B cell (primary cell): ENCODE measurements at places on chromosomes 12 and 14.

DNA sequence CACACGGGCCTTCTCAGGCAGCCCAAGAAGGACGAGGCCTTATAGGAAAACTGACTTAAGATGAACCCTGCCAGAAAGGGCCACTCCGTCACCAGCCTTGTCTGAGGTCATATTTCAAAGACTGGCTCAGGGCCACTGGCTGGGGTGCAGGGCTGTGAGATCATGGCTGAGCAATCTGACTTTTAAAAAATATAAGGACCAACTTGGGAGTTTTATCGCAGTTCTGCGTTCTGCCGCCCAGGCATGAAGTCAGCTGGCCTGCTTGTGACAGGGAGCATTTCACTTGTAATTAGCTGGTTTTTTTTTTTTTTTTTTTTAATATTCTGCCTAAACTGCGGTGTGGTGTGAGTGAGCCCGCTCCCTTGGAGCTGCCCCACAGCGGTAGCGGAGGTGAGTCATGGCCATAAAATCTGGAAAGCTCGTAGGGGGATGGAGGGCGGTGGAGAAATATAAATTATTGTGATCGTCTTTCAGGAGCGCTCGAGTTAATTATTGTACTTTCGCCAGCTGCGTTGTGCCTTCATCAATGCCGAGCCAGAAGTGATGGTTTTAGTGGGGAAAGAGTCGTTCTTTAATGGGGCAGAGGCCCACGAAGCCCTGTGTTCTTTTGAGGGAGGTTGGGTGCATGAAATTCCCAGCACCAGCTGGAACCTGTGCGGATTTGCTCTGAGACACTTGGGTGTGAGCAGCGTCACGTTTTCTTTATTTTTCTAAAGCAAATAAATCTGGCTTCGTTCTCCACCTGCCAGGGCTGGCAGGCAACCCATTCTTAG, 231.9 kb downstream of the C12orf75 start:
- no peak for DNase-seq

GRCh38 chr14:69269381-69269780, 9.4 kb downstream of the GALNT16 start:
- no peak for DNase-seq

DNA sequence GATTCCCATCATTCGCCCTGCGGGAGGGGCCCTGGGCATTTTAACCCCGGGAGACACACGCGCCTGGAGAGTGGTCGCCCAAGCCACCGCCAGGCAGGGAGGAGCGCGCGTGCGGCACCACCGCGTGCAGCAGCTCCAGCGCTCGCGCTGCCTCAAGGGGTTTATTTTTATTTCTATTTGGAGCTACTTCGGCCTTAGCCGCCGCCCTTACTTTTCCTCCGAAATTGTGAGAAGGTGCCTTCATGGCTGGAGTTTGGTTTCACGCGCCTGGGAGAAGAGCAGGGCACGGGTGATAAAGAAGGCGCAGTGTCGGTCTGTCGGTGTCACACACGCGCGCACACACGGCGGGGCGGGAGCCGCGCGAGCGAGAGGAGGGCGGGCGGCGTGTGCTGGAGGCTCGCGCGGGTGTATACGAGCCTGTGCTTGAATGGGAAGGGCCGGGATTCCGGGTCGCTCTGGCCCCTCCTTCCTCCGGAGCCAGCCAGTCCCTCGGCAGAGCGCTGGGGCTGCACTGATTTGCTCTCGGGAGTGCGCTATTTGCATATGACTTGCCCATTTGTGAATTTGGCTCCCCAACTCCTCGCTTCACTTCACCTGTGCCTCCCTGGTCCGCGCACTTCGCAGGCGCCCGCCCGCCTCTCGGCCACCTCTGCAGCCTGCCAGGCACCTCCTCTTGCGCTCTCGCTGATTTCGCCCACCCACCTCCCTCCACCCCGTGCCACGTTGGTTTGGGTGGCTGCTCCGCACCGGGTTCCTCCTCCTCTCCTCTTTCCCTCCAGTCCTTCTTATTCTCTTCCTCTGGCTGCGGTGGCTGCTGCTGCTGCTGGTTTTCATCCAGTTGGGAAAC, 932.3 kb downstream of the DIO2 start:
- no peak for DNase-seq

- DNase-seq = no peak
These were observed 457 bp upstream of the GPD1 start for GRCh38 chr12:50103351-50103750.

DNA sequence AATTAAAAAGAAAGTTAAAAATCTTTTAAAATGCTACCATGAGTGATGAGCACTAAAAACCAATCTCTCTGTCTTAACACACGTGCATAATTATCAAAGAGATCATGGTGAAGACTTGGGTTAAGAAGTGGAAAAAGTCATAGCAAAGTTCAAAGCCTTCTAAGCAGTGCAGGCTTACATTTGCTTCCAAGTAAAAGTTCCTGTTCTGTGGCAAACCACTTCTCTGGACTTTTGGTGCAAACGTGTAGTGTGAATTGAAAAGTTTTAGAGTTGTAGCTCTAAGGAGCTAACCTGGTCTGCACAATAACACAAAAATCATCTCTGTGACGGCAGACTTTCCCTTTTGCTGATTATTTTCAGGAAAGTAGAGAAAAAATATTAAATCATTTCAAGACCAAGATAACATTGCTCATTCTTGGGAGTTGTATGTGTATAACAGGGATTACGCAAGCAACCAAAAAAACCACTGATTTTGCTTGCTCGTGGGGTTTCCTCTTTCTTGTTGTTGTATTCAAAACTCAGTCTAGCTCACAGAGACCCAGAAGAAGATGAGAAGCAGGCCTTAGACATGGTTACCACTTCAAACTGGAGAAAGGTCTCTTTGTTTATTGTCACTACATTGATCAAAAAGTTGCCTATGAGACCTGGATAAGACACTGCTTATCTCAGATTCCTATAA, 2.3 kb upstream of the GLIPR1 start:
- DNase-seq = peak; percentile 72
